ENCODE measurements at places on chromosomes 2 and 18.

GRCh38 chr2:22995576-22995975 lies 389.4 kb upstream of the KLHL29 start:
- no peak for DNase-seq

GRCh38 chr2:235066895-235067294 lies 115.1 kb downstream of the SH3BP4 start:
- DNase-seq, result no peak

GRCh38 chr2:47485751-47486300 lies 82.9 kb downstream of the MSH2 start:
- no peak for DNase-seq

GRCh38 chr2:71720596-71721361 lies 267.4 kb downstream of the DYSF start:
- DNase-seq, result no peak

- DNase-seq, result no peak
Measured at GRCh38 chr18:48673456-48673852, 134.6 kb downstream of the CTIF start.

DNA sequence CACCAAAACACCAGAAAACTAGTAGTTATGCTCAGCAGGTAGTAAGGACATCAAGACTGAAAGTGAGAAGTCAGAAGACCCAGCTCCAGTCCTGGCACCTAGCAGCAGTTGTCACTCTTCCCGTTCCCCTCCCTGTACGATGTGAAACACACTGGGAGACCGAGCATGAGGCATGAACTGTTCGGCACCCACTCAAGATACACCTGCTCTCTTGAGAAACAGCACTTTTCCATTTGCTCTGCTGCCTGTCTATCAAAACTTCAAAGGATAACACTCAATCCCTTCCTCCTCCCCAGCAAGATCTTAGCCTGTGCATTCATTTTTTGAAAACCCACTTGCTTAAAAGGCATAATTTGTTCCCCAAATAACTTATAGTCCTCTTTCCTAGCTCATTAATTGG lies 123.9 kb downstream of the PLEKHM3 start:
- no peak for DNase-seq

DNA sequence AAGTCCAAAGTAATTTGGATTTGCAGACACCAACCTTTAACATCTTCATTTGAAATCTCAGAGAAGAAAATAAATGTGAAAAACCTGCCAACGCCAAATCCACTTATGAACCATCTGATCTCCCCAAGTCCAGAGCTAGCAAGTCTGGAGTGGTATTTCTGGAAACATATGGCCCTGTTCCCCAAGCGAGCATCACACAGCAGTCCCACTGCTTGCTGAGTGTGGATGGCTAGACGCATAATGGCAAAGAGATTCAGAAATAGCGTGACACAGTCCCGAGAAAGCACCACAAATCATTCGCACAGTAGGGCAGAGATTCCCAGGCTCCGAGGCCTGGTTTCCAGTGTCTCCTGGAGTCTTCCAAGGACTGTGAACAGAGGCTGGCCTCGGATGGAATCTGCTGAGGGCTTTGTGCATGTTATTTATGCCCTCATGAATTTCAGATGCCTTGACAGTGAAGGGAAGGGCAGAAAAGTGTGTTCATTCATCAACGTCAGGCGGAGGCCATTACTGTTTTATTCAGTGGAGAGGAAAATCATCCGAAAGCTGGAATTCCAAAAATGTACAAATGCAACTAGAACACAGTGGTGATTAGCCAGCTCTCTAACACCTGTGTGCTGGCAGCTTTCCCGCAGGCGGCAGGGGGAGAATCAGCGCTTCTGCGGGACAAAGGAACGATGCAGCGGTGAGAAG lies 417.0 kb downstream of the EIPR1 start:
- DNase-seq, result no peak

DNA sequence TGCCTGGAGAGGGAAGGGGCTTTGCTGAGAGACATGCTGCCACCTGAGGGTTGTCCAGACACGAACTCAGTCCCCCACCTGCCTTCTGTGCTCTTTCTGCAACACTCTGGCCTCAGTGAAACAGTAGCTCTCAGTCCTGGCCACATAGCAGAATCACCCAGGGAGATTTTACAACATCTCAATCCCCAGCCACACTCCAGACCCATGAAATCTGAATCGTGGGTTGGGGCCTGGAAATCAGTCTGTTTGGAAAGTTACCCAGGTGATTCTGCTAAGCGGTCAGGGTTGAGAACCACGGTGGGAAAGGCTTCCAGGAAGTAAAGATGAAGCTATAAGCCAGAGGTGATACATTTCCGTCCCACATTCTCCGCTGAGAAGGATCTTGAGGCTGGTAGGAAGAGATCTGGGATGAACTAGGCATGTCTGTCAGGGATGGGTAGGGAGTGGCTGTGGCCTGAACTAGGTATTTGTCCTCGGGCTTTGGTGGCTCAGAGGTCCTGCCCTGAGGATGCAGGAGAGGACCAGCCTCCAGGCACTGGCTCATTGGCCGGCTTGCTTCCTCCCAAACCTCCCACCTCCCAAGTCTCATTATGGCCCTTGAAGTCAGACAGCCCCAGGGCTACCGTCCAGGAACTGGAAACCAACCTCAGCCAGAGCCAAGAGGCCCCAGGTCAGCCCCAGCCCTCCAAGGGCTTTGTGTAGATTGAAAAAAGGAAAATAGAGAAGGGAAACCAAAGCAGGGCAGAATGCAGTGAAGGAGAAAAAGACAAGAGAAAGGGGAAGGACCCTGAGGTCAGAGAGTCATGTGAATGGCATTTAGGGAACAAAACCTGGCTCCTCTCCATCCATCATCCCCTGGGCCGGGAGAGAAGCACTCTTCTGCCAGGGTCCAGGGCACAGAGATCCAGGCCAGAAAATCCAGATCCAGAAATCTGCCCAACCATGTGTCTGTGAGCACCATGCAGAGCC lies 119.6 kb downstream of the ZFP36L2 start:
- DNase-seq, result no peak

GRCh38 chr18:32698153-32698552 lies 74.7 kb downstream of the KLHL14 start:
- DNase-seq, result no peak

- DNase-seq, result no peak
Measured at GRCh38 chr2:186709529-186710450, 15.9 kb downstream of the FAM171B start.

DNA sequence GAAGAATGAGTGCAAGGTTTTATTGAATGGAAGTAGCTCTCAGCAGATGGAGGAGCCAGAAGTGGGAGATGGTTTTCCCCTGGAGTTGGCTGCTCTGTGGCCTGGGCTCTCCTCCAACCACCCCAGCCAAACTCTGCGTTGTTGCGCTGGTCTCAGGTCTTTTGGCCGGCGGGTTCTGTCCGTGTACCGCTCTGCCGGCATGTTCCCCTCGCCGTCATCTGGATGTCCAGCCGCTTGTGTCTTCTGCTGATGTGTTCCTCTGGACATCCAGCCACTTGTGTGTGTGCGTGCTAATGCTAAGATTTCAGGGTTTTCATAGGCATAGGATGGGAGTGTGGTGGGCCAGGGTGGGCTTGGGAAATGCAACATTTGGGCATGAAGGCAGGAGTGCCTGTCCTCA lies 1311.3 kb upstream of the TMEFF2 start:
- DNase-seq, result no peak

DNA sequence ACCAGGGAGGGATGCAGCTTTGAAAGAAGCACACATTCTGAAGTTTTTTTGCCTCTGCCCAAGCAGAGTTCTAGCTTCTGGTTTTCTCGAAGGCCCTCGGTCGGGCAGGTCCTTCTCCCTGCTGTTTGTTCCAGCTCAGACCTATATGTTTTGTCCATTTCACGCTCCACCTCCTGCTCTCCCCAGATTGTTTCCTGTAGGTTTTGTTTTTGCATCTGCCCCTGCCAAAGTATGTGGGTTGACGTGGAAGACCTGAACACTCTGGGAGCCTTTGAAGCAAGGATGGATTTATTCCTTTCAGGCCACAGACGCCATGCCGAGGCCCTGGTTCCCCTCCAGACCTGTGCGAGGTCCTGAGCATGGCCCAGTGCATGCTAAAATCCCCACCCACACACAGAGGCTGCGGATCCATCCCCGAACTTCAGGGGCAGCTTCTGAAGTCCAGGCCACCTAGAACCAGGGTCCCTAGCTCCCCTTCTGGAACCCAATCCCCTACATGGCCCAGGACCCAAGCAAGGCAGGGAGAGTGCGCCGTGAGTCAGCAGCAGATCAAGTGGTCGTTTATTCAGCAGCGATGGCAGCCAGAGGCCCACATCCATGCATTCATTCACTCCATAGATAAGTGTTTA lies 205.4 kb downstream of the KLHL29 start:
- no peak for DNase-seq

- DNase-seq, result no peak
Measured at GRCh38 chr2:43905371-43905803, 66.6 kb downstream of the ABCG8 start.

DNA sequence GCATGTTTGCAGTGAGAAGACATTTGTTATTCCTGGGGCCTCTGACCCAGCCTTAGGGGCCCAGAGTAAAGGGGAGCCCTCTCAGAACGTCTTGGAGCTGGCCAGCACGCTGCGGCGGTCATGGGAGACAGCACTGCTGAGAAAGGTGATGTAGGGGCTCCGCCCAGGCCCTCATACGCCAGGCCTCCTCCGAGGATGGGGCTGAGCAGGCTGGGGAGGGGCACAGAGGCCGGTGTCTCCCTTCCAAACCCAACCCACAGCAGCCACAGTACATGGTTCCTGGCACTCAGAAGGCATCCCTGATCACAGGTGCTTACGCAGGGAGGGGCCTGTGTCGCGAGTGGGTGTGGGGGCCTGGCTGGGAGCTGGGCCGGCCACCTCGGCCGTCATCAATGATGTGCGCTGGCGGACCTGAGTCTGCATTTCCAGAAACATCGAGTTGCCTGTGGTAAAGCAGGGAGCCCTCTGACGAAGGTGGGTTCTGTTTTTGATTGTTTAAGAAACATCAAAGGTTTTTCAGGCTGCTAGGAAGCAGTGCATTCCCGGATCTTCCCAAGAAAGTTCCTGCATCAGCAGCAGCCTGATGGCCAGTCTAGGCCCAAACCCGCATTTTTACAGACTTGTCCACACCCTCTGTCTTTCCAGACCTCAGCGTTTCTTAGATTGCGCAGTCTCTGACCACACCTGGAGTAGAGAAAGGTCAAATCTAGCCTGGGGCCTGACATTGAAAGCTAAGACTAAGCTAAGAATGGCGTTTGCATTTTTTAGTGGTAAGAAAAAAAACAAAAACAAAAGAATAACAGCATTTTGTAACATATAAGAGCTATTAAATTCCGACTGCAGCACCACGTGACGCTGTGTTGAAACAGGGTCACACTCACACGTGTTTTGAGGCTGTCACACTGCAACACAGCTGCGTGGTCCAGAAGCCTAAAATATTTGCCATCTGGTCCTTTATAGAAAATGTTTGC lies 51.2 kb upstream of the PXDN start:
- no peak for DNase-seq

- DNase-seq, result no peak
Measured at GRCh38 chr18:5673616-5674015, 129.8 kb upstream of the EPB41L3 start.

GRCh38 chr2:97755491-97755890 lies 42.1 kb downstream of the ZAP70 start:
- DNase-seq, result no peak

DNA sequence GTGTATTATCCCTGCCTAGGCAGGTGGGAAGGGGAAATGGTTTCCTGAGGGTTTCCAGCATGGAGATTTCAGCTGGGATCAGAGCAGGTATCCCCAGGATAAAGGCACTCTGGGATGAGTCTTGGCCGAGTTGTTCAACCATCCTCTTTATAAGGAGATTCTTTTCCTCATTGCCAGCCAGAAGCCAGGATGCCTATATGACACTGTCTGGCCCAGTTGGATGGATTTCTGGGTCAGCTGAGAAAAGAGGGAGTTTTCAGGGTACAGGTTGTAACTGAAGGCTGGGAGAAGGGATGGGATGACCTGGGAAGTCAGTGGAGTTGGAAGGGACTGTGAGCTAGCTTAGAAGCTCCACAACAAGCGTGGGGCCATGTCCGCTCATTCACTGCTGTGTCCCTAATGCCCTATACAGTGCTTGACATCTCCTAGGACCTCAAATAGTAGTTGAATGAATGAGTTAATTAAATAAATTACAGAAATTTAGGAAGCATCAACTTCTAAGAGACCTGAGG lies 8.3 kb downstream of the RHOB start:
- DNase-seq, result no peak

DNA sequence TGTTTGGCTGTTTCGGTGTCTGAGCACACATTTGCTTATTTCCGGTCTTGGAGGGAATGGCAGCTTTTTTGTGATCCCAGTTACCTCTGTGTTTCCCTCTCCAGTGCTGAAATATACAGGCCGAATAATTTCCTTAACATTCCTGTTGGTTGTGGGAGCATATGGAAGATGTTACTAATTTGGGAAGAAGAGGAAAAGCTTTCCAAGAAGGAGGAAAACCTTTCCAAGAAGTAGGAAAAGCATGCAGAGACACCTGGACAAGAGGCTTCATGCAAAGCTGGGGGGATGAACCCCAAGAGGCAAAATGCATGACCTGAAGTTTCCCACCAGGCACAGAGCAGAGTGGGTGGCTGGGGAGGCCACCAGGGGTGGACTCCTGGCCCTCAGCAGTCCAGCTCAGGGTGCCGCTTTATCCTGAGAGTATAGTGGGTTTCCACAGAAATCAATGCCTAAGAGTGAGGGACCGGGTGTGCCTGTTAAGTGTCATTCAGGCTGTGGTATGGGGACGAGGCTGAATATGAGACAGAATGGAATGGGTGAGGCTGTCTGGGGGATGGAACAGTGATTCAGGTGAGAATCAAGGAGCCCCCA lies 25.5 kb upstream of the GNAL start:
- DNase-seq, result no peak

DNA sequence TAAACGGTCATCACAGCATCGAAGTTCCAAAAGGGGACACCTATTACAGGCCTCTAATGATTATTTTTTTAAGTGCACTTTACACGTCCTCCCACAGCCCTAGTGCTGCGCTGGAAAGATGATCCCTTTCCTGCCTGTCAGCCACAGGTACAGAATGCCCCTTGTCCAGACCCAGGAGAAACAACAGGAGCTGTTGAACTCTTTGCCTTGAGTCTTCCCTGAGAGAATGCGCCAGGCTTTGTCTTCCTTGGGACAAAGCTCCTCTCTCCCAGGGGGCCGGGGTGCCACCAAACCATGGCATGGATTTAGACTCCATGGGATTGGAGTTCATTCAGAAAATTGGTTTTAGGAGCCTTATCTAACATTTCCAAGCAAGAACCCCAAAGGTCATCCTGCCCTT lies 319.0 kb upstream of the SOX11 start:
- no peak for DNase-seq

DNA sequence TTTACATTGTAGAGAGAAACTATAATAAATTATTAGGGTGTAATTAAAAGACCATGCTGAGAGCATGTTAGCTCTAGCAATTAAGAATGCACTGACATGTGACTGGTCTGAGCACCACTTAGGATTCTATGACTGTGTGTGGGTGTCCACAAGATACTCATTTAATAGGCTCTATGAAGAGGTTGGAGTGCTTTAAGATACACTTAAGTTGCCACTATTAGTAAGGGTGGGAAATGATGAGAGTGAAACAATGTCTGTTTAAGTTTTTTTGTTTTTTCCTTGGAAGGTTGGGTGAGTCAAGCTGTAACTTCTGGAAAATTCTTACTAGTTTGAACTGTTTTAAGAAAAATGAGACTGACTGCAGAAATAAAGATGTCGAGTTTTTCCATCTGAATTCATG lies 1.8 kb upstream of the FAP start:
- no peak for DNase-seq

All from hematopoietic multipotent progenitor cell treated with erythropoietin and hydrocortisone succinate and interleukin-3 and kit ligand, for 15 days (in vitro differentiated cells).